ENCODE measurements at places on chromosomes 5 and 9. TPM values are rescaled to one million over a fixed set of nuclear protein-coding genes. Genes with fewer than 3 reads are reported as not detected.

CTXN3 gene
- total RNA-seq = not detected

TLR4 gene
- 0.27 TPM for total RNA-seq

ZBTB26 gene
- 9.0 TPM for total RNA-seq

NMUR2 gene
- total RNA-seq = not detected

CTSV gene
- total RNA-seq = 59.1 TPM

TTC39B gene
- 11.0 TPM for total RNA-seq

TRIP13 gene
- total RNA-seq = 44.4 TPM

KLF9 gene
- 0.82 TPM for total RNA-seq

FOXD4L4 gene
- total RNA-seq = not detected

GIN1 gene
- 5.8 TPM for total RNA-seq

PIP5K1B gene
- 2.8 TPM for total RNA-seq

C7 gene
- total RNA-seq = not detected

PCDHGA7 gene
- total RNA-seq = 4.4 TPM

Data from GM23338 (cell line).